ENCODE measurements at places on chromosomes 13 and 19.

GRCh38 chr13:105611424-105611823 lies 924.0 kb downstream of the EFNB2 start:
- no peak for DNase-seq

DNA sequence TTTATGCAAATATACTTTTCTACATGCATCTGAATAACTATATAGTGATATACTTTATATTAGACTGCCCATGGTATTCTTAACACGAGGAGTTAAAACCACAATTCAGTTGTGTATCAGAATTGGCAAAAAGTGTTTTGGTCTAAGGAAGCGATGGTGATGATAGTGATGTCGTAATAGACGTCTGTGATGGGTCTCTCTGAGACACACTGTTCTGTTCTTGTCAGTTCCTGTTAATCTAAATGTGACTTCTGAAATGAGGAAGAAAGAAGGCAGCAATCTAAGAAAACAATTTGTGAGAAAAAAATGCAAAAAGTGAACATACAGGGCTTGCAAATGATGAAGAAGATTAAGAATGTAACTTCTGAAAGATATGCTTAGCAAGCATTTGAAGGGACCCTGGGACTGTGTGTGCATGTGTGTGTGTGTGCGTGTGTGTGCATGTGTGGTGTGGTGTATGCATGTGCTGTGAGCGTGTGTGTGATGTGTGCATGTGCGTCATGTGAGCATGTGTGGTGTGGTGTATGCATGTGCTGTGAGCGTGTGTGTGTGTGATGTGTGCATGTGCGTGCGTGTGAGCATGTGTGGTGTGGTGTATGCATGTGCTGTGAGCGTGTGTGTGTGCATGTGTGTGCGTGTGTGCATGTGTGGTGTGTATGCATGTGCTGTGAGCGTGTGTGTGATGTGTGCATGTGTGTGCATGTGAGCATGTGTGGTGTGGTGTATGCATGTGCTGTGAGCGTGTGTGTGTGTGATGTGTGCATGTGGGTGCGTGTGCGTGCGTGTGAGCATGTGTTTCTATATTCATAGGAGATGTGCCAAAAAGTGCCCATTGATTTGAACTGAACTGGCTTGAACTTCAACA lies 131.8 kb downstream of the IRS2 start:
- DNase-seq, result no peak

GRCh38 chr13:47484548-47484947 lies 516.5 kb downstream of the SUCLA2 start:
- no peak for DNase-seq

GRCh38 chr19:45473367-45473681 lies 5.5 kb downstream of the FOSB start:
- no peak for DNase-seq

DNA sequence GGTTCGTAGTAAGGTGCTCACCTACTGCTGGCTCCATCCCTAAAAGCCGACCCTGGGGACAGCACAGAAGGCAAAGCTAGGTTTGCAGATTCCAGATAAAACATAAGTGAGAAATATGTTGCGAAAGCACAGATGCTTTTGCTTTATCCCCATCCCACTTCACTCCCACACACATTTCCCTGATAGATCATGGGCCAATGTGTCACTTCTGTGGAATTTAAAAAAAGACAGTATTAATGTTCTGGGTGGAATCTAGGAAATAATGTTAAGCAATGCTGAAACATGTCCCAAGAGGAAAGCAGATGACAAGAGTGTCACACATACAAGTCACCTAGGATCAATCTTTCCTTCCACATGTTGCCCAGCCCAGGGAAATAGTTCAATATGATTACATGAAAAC lies 661.0 kb upstream of the MIR17HG start:
- DNase-seq, result no peak

Data from spleen (tissue), 13 donors.